ENCODE measurements at places on chromosomes 7 and 10.
A peak's percentile ranks its signal among the peaks of the same experiment; 100 is the strongest.

DNA sequence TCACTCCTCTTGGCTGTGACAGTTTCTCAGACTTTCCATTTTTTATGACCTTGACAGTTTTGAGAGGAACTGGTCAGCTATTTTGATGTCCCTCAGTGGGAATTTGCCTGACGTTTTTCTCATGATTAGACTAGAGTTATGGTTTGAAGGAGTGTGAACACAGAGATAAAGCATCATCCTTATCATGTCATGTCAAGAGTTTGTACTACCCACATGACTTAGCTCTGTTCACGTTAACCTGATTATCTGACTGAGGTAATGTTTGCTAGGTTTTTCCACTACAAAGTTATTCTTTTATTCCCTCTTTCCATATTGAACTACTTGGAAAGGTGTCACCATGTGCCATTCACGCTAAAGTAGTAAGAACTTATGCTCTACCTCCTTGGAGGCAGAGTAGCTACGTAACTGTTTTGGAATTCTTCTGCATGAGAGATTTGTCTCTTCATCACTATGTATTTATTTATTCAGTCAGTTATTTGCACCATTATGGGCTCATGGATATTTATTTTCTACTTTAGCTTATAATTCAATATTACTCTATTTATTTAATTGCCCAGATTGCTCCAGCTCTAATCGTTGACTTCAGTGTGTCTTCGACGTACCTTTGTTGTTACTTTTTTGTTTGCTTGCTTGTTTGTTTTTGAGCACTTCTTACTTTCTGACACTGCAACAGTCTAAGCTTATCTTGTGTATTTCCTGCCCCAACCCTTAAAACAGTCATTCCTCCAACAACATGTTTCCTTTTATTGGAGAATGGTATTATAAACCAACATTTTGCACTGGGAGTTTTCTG, 50.4 kb downstream of the CPED1 start:
- no peak for DNase-seq

GRCh38 chr10:114486938-114487814, 82.9 kb upstream of the AFAP1L2 start:
- peak; percentile 45 for DNase-seq

DNA sequence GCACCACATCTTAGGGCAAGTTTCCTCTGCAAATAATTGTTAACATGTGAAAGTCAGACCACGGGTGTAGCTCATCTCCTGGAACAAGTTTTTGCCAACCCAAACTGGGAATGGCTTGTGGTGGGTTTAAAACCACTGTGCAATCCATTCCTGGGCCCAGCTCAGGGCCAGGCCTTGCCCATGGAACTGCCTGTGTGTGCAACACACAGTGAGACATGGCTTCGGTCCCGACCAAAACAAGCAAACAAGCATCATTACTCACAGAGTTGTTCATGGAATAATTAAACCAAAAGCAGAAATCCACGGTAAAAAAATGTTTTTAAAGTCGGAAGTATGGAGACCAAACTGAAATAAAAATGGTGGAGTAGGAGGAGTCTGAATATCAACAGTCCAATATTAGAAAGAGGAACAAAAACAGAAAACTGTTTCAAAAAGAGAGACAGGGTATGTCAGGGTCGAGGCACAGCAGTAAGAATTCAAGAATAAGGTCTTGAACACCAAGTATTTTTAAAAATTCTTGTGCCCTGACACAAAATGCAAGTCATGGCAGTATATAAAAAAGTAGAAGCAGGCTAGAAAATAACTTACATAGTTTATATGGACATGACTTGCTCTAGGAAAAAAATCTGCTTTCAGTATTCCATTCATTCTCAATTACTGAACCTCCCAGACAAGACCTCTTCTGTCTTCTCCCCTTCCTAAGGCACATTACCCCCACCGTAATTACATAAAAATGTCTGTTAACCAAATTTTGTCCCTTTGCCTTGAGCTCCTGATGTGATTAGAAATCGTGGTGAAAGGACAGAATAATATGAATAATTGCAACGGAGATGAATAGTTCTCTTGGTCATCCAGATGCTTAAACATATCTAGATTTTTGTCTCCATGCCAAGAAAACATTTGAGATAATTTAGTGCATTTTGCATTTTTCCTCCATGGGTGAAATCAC, 88.4 kb downstream of the FAS start:
- no peak for DNase-seq

DNA sequence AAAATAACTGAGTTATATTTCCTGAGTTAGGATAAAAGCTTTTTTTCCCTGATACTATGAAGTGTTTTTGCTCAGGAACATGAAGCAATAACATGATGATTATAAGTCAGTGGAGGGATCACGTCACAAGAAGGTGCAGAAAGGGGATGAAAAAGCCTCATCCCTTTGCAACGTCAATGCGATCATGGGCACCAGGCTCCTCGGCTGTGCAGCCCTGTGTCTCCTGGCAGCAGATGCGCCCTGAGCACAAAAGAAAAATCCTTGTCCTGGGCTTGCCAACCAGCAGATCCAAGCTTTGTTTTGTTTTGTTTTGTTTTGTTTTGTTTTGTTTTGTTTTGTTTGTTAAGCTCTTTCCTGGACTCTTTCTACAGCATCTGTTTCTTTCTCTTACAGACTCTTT, 103.5 kb upstream of the PRSS1 start:
- DNase-seq = no peak

GRCh38 chr7:79157281-79157680, 296.2 kb downstream of the MAGI2 start:
- no peak for DNase-seq

DNA sequence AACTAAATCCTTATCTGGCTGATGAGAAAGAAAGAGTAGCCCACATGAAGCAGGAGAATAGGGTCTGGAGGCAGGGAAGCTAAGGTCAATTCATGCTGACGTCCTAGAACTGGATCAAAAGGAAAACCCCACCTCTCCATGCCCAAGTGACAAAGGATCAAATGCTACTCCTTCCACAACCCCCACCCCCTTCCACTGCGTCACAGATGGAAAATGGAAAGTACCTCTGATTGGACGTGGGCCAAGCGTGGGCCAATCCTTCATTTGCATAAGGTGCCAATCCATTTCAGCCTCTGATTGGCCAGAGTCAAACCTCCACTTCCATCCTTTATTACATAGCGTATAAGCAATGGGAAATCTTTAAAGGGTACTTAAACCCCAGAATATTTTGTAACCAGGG, 431.3 kb upstream of the ETV1 start:
- DNase-seq = peak; percentile 34

GRCh38 chr7:151472644-151473380, 32.9 kb upstream of the CRYGN start:
- no peak for DNase-seq

- no peak for DNase-seq
Measured at GRCh38 chr10:127657056-127657455, 79.9 kb upstream of the FOXI2 start.
